HFF-Myc (cell line): ENCODE measurements at places on chromosomes 11 and 22.
A peak's percentile ranks its signal among the peaks of the same experiment; 100 is the strongest.

GRCh38 chr11:64711956-64712362 lies 11.0 kb downstream of the NRXN2 start:
- no peak for DNase-seq

GRCh38 chr11:12799334-12799835 lies 125.2 kb downstream of the TEAD1 start:
- DNase-seq: no peak

DNA sequence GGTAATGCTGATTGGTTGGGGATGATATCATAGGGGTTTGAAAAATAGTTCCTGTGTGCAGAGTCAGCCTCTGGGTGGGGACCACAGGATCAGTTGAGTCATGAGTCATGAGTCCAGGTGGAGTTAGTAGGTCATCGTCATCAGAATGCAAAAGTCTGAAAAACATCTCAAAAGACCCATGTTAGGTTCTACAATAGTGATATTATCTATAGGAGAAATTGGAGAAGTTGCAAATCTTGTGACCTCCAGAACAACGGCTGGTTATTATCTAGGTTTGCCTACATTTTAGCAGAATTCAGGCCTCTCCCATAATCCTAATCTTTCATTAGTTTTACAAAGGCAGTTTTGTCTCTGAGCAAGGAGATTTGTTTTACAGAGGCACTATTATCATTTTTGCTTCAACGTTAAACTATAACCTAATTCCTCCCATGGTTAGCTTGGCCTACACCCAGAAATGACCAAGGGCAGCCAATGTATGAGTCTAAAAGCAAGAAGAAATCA lies 38.9 kb downstream of the MS4A2 start:
- no peak for DNase-seq

DNA sequence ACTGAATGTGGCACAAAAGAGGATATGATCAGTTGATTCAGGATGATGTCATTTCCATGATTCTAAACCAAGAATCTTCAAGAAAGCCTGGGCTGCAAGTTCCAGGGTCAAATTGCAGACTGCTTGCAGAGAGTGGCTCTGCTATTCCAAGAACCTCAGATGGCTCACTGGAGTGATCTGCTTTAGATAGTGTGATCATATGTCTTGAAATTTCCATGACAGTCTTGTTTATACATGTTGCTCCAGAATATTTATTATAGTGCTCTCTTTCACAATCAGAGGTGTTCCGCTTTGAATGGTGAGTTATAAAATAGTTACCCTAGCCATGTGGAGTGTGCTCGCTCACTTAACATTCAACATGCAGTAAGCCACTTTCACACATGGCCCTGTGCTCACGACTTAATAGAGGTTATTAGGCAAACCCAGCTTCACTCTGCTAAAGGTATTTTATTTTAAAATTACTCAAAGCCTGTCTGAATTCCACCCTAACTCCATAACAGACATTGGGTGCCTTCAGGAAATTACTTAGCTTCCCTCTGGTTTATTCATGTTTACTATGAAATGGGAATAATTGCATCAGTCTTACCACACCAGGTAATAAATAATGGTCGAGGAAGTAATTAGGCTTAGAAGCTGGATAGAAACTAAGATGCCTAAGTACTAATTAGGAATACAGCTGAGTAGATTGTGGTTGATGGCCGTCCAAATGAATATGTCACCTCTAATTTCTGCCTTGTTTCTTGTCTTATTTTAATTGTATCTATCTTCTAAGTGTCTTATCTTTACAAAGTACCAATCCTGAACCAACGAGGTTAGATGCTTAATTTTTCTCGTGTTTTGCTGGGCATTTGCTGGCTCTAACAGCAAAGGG lies 187.9 kb downstream of the ETS1 start:
- DNase-seq: peak; percentile 65

- DNase-seq: no peak
Observed at GRCh38 chr11:134425816-134426536, 13.9 kb upstream of the B3GAT1 start.

GRCh38 chr11:101482556-101483124 lies 101.2 kb downstream of the TRPC6 start:
- DNase-seq: peak; percentile 11

DNA sequence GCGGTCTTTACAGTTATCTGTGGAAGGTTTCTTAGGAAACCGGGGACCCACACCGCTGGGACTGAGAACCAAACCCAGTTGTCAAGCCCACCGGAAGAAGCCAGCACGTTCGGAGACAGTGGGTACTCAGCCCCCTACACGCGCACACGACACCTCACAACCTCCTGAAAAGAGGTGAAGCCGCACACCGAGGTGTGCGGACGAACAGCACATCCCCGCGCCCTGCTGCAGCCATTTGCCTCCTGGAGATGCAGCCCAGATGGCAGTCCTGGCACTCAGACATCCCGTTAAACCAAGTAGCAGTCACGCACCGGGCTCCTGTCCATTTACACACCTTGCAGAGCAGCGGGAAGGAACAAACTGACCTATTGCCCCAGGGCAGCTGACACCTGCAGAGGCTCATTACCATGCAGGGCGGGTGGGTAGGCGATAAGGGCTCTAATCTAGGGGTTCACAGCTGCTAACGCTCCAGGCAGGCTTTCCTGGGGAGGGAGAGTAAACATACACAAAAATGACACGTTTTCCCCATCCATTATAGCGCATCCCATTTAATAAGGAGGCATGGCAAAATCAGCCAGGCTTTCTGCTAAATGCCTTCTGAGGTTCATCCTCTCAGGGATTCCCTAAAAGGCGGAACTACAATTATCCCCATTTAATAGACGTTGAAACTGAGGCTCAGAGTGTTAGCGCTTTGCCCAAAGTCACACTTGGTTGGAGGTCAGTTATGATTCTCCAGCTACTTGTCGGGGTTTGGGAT lies 864 bp upstream of the EHBP1L1 start:
- DNase-seq: no peak

DNA sequence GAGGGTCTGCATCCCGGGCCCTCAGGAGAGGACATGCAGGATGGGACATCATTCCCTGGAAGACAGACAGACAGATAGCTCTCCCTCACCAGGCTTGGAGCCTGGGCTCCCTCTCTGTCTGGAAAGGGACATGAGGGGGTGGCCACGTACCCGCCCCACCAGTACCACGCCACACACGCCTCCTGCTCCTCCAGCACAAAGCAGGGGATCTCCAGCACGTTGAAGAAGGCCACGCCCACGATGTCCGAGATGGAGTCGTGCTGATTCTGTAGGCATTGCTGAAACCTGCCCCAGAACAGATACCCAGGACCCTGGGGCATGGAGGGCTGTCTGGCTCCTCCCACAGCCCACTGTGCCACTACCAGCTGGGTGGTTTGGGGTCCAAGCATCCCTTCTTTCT lies 2.2 kb downstream of the PLA2G3 start:
- DNase-seq: no peak
